Right lobe of liver (tissue), 6 donors: ENCODE measurements at places on chromosomes 7 and 10. TPM values are rescaled to one million over a fixed set of nuclear protein-coding genes. Genes with fewer than 3 reads are reported as not detected.

- peak; percentile 65 for DNase-seq
Measured at GRCh38 chr10:43055991-43056567, 20.8 kb upstream of the RET start.

RNF32 gene
- not detected for total RNA-seq

FGFR2 gene
- total RNA-seq = 24.9 TPM

TUBAL3 gene
- total RNA-seq = not detected

TMEM270 gene
- total RNA-seq = not detected

GRCh38 chr7:24709585-24710360 is 47.5 kb downstream of the GSDME start:
- DNase-seq = no peak
